ENCODE measurements at places on chromosomes 6 and 20.

- no peak for DNase-seq
These were observed 62.0 kb downstream of the TRERF1 start for GRCh38 chr6:42389736-42390135.

- no peak for DNase-seq
These were observed 267.2 kb upstream of the TCF21 start for GRCh38 chr6:133621751-133622150.

- no peak for DNase-seq
These were observed 263.6 kb downstream of the CD83 start for GRCh38 chr6:14380901-14381828.

DNA sequence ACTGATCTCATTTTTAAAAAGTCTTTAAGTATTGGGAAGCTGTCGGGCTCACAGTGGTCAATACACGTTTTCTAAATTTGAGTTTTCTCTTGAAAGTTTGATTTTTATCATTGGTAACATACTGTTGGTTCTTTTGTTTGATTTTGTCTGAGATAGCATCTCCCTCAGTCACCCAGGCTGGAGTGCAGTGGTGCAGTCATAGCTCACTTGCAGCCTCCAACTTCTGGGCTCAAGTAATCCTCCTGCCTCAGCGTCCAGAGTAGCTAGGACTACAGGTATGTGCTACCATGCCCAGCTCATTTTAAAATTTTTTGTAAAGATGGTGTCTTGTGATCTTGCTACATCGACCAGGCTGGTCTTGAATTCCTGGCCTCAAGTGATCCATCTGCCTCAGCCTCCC, 9.1 kb downstream of the PPARD start:
- no peak for DNase-seq

GRCh38 chr20:695165-695866, 19.7 kb upstream of the SCRT2 start:
- no peak for DNase-seq
